ENCODE measurements at places on chromosomes 5 and 9.
A peak's percentile ranks its signal among the peaks of the same experiment; 100 is the strongest.

DNA sequence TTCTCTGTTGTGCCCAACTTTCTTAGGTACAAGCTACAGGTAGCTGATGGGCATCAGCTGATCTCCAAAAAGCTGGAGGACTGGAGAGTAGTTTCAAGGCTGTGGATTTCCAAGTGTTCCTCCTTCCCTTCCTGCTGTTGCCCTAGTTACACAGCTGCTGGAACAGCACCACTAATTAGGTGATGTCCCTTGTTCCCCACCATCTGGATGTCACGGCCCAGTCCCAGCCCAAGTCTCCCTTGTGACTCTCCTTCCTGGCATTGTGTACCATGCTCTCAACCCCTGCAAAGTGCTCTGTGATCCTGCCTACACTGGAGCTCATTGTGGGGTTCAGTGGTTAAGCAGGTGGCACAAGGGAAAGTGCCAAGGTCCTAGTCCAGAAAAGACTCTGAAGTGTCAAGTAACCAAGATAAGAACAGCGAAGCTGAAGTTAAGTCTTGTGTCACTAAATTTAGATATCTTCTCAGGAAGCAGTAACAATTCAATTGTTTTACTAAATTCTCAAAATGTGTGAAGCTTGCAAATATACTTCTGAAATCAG lies 604.5 kb downstream of the ISL1 start:
- no peak for DNase-seq

GRCh38 chr5:141947316-141947715 lies 10.7 kb downstream of the PCDH12 start:
- no peak for DNase-seq

GRCh38 chr5:174402222-174402812 lies 322.1 kb upstream of the MSX2 start:
- no peak for DNase-seq

DNA sequence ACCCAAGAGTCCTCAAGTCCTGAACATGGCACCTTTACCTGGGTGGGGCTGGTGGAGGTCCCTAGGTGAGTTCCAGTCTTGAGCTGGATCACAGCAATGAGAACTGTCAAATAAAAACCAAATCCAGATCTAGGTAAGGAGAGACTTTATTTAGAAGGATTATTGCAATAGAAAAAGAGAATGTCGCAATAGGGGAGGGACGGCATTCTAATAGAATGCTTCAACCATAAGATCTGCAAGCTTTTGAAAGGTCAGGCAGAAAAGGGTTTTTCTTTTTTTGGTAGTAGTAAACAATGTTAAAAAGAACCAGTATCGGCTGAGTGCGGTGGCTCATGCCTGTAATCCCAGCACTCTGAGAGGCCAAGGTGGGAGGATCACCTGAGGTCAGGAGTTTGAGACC lies 5.2 kb upstream of the GCNT1 start:
- DNase-seq, result peak; percentile 32

- DNase-seq, result no peak
These were observed 1.1 kb upstream of the ARHGEF39 start for GRCh38 chr9:35666045-35666444.

GRCh38 chr9:27369591-27369990 lies 72.6 kb upstream of the EQTN start:
- no peak for DNase-seq
